Pancreas (tissue), 10 donors: ENCODE measurements at places on chromosomes 2 and 18. TPM values are rescaled to one million over a fixed set of nuclear protein-coding genes. Genes with fewer than 3 reads are reported as not detected.

DNA sequence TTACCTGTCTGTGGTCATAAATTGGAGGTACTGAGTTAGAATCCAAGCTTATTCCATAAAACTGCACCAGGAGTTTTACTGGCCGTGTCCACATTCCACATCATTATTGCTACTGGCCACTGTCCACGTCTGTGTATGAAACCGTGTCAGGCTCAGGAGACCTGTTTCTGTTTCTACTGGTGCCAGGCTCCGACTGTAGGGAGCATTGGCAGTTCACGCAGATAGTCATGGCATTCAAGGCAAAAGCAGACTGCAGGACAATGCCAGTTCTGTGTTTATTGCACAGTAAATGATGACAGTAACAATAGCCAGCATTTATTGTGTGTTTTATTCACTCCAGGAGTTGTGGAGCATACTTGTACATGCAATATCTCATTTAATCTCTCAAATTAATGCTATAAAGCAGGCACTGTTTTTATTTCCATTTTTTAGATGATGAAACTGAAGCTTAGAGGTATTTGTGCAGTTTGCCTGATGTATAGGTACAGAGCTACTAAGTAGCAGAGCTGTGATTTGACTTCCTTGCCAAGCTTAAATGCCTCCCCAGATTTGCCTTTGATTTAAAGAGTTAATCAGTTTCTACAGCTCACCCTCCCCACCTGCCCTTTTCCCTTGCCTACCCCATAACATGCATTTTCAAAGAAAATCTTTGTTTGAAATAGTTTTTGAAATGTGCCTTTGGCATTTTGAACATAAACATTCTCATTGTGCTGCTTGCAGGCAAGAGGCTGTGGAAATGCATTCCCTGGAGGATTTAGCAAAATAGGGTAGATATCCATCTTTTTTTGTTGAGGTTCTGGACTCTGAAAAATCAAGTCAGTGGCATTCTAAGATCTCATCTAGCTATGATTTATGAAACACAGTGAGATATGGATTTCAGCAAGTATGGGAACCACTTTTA is 55.5 kb downstream of the MAP4K4 start:
- DNase-seq: no peak

DNA sequence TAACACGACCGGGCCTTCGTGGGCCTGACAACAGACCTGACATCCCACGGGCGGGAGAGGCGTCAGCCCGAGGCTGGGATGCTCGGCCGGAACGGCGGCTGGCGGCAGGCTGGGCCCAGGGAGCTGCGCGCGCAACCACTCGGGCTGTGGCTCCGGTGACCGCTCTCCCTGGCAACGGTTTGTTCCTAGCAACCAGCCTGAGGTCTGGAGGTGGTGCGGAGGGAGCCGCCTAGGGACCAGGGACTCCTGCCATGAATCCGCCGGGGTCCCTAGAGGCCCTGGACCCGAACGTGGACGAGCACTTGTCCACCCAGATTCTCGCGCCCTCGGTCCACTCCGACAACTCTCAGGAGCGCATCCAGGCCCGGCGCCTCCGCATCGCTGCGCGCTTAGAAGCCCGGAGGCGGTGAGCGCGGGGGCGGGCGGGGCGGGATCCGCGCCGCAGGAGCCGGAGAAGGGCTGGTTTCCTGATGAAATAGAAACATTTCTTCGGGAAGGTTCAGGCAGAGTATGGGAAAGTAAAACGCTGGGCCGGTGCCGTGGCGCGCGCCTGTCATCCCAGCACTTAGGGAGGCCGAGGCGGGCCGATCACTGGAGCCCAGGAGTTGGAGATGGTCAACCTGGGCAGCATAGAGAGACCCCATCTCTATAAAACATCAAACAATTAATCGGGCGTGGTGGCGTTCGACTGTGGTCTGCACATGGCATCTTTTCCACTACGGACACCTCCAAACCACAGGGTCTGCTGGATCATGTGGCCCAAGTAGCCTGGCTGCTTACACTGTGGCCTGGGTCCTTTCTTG is at the start of gene DRC1:
DRC1 (plus strand) TSS at position 182 of the 803 bp plus-strand sequence; CDS start at position 252, 70 bp downstream.
- peak; percentile 39 for DNase-seq

- no peak for DNase-seq
Measured at GRCh38 chr2:59791004-59791618, 762.3 kb downstream of the BCL11A start.

DNA sequence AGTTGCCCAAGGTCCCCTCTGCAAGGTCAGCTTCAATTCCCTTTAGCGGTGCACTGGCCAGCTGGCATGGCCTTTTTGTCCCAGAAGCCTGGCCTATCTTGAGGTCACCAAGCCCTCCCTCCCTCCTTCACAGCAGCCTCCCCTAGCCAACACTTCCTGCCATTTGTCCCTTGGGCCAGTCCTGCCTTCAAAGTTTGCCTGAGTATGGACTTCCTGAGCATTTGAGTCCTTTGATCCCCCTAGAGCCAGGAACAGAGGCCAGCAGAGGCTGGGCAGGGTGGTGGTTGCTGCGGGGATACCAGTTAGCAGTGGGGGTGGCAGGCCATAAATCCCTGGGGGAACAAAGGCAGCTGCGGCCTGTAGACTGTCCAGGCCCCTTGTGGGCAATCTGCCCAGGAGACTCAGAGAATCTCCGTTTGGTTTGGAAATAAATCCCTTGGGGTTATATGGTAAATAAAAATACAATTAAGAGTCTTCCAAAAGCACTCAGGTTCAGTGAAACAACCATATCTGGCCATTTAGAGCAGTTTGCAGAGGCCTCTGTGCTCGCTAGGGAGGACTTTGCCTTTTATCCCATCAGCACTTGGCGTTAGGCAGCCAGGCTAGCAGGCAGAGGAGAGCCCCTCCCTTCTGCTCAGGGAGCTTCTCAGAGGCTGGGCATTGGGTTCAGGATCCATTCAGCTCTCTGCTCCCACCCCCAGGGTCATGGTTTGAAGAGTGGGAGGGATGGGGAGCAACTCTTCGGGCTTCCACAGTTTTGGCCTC is 3.1 kb upstream of the HES6 start:
- peak; percentile 72 for DNase-seq

The LRRTM1 gene
- total RNA-seq: not detected

DNA sequence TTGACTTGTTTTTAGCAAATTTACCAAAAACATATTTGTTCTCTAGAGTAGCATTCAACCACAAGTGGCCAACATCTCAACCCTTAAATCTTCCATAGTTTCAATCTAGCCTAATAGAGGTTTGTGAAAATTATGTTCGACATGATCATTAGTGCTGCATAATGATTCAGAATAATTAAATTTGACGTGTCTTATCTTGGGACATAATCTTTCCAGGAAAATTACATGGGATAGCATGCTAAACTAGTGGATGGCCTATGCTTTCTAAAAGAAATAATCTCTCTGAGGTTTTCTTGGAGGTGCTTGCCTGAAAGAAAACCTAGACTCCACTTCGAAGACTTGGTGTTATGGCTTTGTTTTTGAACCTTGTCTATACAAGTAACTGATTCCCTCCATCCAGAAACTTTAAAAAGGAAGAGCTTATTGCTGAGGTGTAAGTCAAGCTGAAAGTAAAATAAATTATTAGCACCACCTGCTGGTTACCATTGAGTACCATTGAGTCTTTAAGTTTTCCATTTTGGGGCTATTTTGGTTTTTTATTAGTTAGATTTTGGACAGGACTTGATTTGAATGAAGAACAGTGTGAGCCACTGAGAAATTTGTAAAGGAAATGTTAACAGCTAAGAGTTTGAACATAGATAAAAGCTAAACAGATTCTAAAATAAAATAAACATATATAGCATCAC is 32.7 kb downstream of the COX7A2L start:
- no peak for DNase-seq

DNA sequence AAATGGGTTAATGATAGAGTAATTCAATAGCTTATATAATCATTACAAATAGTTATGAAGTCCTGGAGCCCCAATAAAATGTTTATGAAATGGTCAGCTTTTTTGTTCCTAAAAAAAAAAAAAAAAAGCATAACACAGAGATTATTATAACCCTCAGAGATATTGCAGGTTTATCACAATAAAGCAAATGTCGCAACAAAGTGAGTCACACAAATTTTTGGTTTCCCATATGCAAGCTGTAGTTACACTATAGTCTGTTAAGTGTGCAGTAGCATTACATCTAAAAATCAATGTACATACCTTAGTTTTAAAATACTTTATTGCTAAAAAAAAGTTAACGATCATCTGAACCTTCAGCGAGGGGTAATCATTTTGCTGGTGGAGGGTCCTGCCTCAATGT is 20.0 kb downstream of the WDFY1 start:
- no peak for DNase-seq

GRCh38 chr18:29962579-29962978 is 1080.0 kb downstream of the DSC3 start:
- no peak for DNase-seq

The RAB17 gene
- 22.7 TPM for total RNA-seq

The ACTG2 gene
- 0.31 TPM for total RNA-seq

GRCh38 chr18:62596145-62597005 is 73.5 kb downstream of the ZCCHC2 start:
- DNase-seq: no peak

GRCh38 chr2:195662138-195662537 is 5.1 kb downstream of the SLC39A10 start:
- no peak for DNase-seq

The TMEM247 gene
- total RNA-seq: not detected

GRCh38 chr2:78814331-78814986 is 211.0 kb upstream of the REG3G start:
- no peak for DNase-seq

GRCh38 chr18:27991391-27991790 is 185.5 kb downstream of the CDH2 start:
- DNase-seq: no peak

The C1QL2 gene
- not detected for total RNA-seq

DNA sequence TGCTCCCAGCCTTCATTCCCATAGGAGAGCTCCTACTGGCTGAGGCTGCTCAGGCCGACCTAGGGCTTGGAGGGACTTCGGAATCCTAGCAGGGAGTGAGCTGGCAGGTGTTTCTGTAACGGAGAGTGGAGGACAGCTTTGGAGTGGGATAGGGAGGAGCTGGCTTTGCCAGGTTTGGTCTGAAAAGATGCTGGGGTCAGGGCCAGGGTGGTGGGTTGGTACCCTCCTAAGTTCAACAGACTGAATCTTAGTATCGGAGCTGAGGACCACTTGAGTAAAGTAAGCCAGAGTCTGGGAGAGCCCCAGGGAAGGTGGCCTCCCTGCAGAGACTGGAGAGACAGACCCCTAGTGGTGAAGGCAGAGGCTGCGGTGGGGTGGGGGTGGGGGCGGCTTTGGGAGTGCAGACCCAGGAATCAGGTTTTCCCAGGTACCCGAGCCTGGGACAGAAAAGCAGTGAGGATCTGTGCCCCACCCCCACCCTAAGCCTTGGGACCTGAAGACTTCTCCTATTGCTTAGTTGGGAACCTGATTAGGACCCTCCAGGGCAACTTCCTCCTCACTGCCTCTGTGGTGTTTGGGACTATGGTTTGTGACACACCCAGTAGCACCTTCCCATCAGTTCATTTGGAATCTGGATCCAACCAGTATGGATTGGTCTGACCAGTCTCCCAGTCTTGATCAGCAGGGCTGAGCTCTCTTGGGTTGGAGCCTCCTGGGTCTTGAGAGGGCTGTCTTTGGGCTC is 3.0 kb downstream of the CNNM4 start:
- no peak for DNase-seq

GRCh38 chr2:140604788-140605187 is 1526.0 kb downstream of the LRP1B start:
- no peak for DNase-seq

DNA sequence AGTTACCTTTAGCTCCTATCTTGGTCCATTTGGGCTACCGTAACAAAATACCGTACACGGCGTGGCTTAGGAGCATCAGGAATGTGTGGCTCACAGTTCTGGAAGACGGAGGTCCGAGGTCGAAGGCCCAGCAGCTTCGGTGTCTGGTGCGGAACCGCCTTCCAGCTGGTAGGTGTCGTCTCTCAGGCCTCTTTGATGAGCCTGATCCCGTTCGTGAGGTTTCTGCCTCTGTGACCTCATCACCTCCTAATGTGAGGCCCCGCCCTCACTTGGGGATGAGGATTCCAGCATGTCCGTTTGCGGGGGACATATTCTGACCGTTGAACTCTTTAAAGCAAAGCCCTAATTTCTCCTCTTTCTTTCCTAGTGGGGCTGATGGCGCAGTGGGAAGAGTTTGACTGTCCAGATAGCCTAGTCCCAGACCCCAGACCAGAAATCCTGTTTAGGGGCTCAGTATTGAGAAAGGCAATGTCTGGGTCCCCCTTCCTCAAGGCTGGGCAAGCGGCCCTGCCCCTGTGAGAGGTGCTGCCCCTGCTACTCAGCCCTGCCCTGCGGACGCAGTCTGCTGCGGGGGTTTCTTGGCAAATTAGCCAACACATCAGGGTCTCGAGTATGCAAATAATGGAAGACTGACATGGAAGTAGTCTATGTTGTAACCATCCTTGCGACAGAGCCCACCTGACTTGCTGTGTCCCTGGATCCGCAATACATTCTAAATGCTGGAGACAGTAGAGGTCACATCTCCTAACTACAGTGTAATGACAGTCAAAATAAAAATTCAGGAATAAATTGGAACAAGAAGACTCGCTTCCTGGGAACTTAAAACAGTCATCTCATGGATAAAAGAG is 128.0 kb downstream of the ASB1 start:
- no peak for DNase-seq

GRCh38 chr2:218381916-218382366 is at the start of gene SLC11A1:
Gene SLC11A1, plus strand, starts transcription at chr2:218382273. Its CDS starts 96 bp downstream, at chr2:218382369.
- no peak for DNase-seq

The RNF103 gene
- 25.4 TPM for total RNA-seq

- peak; percentile 37 for DNase-seq
Measured at GRCh38 chr2:26577442-26578112, 63.6 kb downstream of the CIB4 start.

- no peak for DNase-seq
Measured at GRCh38 chr2:862731-863466, 87.8 kb upstream of the SNTG2 start.

DNA sequence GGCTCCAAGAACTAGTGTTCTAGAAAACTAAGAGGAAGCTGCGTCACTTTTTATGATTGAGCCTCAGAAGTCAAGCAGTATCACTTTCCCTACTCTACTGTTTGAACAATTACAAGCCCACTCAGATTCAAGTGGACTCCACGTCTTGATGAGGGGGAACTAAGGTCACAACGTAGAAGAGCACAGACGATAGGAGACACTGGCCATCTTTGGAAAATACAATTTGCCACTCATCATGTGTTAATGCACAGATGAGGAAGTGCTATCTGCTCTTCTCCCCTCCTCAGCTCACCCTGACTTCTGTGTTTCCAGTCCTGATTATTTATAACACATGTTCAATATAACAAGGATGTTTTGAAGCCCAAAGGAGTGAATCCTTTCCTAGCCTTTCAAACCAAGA is 76.1 kb upstream of the CYP1B1 start:
- no peak for DNase-seq

DNA sequence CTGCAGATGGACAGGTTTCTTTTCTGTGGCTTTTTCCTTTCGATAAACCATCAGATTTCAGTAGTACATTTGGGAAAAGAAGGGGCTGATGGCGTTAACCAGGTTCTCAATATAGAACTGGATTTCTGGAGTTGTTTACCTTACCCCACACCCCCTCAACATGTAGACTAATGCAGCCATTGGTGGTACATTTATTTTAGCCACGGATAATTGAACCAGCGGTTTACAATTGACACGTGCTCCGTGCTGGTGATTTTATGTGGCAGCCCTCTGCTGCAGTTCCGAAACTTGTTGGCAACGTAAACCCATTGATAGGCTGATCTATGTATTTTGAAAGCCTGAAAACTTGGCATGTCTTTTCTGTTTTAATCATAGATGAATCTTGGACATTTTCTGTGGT is 5.4 kb downstream of the SOX11 start:
- DNase-seq: no peak
